Posterior vena cava (tissue), 2 donors: ENCODE measurements at places on chromosomes 16 and 17. TPM values are rescaled to one million over a fixed set of nuclear protein-coding genes. Genes with fewer than 3 reads are reported as not detected.

GRCh38 chr17:59149051-59149450, 5.9 kb downstream of the SKA2 start:
- no peak for DNase-seq

DNA sequence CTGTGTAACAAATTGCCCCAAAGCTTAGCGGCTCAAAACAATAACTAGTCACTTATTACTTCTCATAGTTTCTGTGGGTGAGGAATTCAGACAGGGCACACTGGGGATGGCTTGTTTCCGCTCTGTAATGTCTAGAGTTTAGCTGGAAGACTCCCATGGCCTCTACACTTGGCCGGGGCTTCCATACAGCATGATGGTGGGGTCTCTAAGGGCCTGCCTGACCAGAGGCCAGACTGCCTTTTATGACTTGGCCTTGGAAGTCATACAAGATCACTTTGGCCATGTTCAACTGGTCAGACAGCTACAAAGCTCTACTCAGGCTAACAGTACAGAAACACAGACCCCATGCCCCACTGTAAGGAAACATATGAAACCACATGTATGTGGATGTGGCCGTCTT, 8.2 kb downstream of the GLP2R start:
- DNase-seq = no peak

DNA sequence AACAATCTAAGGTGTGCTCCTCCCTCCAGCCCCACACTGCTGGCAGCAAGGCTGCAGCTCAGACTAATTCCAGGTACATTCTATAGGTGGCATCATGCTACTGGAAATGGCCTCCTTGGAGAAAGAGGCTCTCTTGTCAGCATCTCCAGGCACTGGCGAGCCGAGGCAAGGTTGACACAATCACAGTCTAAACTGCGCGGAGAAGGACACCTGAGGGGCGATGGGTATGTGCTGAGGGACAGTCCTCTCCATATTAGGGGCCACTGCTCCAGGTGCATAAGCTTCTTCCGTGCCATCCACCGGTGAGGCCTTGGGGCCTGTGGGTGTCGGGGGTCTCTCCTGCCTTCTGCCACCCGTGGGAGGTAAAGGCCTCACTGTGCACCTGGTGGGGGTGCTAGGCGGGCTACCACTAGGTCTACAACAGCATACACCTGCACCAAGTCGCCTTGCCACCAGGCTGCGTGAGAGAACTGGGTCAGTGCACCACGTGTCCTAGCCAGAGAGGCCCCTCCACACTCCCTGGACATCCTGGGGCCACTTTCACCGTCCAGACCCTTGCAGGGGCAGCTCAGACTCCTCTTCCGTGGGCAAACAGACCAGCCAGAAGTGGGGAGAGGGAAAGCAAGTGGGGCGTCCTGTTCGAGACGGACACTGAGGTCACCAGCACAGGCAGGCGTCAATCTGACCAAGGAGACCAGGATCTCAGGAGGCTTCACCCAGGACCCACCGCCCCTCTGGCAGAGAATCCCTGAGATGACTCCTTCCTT, 12.1 kb upstream of the CBX8 start:
- no peak for DNase-seq

- no peak for DNase-seq
These were observed 21.1 kb downstream of the GJD3 start for GRCh38 chr17:40343219-40344119.

DNA sequence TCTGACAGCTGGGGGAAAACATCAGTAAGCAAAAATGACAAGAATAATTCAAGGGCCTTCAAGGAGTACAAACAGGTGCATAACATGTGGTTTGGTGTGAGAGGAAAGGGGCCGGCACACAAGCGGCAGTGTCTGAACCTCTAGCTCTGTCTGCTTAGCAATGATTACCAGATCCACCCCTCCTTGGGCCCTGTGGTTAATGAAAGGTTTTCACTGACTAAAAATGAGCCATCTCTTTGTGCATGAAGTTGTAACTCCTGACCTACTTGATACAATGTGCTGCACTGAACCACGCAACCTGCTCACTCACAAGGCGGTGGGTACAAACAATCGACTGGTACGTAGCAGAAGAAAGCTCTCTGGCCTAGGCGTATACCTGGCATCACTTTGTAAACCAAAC, 15.1 kb downstream of the FAM117A start:
- DNase-seq = no peak

- no peak for DNase-seq
These were observed 35.4 kb upstream of the ABCC11 start for GRCh38 chr16:48282636-48283263.

DNA sequence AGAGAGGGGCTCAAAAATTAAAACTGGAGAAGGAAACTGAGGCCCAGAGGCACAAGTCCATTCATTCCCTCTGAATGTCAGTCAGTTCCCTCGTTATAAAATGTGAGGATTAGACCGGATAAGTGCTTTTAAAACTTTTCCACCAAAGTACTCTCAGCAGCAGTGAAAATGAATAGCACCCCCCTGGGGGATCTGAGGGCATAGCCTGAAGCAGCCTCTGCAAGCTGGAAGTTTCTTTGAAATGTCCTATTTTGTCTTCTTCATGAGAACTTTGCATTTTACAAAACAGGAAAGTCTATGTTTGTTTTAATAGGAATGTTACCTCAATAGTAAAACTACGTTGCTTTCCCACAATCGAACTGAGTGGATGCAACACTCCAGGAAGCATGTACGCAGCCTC, 273.0 kb downstream of the CEP112 start:
- no peak for DNase-seq

DNA sequence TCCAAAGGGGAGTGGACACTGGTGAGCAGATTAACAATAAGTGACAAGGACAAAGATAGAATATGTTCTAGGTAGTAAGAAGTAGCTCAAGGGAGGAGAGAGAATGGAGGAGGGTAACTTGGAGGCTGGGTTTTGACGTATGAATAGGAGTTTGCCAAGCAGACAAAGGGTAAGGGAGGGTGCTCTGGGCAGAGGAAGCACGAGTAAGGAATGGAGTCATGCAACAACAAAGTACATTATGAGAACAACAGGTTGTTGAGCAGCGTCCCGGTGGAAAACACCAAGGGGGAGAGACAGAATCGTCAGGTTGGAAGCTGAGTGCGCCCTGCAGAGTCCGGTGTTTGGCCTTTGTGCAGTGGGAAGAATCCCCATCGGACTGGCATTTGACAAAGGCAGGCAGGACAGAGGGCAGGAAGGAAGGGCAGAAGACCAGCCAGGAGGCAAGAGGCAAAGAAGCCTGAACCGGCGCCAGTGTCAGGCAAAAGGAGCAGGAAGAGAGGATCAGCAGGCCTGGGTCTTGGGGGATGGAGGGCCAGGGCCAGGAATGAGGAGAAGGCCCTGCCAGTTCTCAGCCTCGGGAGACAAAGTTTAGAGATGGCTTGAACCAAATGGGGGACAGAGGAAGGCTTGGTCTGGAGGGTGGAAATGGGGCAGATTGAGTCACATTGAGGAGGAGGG, 134.3 kb upstream of the TNRC6C start:
- peak; percentile 71 for DNase-seq

DNA sequence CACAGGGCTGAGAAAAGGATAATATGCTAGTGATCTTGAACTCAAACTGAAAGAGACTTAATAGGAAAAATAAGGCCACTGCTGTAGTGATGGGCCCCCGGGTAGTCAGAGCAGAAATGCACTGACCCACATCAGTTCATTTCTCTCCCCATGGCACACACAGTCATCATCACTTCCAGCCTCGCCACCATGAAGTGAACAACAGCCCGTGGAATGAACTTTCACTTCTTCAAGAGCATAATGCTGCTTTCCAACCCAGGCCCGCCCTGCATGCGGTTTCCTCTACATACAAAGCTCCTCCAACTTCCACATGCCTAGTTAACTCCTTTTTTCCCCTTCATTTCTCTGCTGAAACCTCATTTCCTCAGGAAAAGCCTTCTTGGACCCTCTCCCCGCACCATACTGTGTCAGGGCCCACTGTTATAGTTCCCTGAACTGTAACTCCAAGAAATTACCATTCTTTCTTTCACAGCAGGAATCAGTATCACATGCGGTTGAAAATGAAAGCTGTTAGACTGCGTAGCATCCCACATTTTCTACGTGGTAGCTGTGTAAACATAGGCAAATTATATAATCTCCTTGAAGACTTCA, 65.8 kb upstream of the SMIM36 start:
- DNase-seq = no peak

DNA sequence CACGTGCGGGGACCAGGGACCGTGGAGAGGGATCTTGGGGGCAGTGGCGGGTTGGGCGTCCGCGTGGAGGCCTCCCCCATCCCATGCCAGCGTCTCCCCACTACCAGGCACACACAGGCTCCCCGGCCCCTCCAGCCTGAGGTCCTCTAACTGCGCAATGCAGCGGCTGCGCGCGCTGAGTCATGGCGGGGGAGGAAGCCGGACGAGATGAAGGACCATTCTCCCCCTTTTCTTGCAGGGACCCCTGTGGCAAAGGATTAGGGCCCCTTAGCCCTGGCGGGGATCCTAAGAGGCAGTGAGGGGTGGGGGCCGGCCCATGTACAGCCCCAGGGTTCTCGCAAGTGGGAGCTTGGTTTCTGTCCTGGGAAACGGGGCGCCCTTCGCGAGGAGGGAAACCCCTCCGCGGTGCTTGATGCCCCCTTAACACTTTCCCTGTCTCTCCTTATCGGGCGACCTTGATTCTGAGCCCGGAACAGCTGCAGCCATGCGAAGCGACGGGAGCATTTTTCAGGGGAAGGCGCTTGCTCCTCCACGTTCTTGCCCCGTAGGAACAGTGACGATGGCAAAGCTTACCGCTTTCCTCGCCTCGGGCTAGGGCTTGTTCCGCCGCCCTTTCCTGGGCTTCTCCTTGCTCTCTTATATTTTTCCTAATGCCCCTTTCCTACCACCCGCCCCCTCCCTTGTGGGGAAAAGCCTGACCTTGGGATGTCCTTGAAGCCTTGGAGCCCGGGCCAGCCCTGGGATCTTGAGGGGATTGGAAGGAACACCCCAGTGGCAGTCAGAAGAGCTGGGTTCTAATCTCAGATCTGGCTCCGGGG, 592 bp downstream of the ALDOA start:
- DNase-seq = no peak

GRCh38 chr17:66985338-66986237, 21.1 kb downstream of the CACNG4 start:
- no peak for DNase-seq

DNA sequence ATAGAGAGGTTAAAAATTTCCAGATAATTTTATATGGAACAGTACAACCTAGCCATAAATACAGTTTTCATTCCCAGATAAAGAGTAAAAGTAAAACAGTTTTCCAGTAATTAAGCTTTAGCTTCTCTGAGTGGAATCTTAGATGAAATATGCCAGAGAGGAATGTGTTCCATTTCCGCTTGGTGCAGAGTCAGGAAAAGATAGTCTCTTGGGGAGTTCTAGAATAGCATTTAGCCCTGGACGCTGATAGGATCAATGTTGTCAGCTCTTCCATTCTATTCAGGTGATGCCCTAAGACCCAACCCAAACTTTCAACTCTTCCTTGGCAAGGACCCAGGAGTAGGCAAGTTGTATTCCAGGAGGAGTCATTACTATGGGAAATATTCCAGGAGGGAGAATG, 30.9 kb upstream of the ABCA3 start:
- no peak for DNase-seq

GRCh38 chr17:81641825-81642489, 5.0 kb downstream of the TSPAN10 start:
- no peak for DNase-seq

DNA sequence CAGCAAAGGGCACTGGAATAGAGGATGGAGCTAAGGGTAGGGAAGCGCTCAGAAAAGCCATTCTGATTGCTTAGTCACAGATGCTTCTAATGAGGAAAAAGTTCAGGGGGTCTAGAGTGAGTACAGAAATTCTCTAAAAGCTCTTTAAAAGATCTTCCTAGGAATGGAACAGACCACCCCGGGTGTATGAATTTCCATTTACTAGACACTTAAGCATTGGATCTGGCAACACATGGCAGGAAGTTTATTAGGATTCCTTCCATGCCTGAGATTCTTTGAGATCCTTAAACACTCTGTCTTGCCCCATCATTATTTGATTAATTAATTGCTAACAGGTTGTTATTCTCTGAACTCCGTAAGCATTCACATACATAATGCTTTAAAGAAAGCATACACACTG, 8.5 kb downstream of the KRTAP9-7 start:
- DNase-seq = no peak

DNA sequence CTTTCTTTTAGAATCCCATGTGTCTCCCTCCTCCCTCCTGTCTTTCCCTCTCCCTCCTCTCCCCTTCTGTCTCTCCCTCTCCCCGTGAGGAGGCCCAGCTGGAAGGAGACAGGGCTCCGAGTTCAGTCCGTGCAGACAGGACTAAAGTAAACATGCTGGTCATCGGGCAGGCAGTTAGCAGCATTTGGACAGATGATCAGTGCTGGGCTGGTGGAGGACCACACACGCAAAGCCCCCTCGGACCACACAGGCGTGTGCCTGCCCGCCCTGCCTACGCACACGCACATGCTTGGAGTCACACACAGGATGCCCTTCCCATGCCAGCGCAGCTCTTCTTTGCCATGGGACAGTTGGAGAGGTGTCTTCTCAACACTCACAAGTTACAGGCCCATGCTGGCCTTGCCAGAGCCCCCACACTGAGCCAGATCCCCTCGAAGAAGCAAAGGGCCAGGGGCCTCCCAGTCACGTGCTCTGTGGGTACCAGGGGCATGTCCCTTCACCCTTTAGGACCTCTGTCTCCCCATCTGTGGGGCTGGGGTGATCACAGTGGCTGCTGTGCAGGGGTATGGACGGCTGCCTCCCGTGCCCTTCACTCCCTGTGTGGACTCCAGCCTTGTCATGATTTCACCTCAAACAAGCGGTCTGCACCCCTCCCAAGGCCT, 215.7 kb upstream of the FOXF1 start:
- no peak for DNase-seq

DNA sequence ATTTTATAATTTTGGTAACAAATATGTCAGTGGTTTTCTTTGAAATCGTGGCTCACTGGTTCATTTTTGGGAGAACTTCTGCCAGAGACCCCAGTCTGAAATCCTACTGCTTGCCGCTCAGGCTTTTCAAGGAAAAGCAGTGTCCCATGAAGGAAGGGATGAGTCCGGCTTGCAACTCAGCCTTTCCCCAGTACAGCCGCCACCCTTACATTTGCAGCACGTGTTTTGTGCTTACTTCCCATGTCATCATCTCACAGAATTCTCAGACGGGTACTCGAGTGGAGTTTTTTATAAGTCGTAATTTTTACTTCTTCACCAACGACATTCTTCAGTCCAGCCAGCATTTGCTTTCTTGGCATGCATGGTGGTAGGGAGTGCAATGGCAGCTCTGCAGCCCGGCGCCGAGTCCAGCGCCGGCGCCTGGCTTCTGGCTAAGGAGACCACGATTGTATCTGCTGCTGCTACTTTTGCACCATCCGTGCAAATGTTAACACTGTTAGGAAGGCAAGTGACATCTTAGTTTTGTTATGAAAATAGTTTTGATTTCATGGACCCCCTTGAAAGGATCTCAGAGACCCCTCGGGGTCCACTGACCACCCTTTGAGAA, 111.0 kb downstream of the AMFR start:
- DNase-seq = no peak

GRCh38 chr17:47703191-47703591, 9.2 kb downstream of the TBKBP1 start:
- DNase-seq = peak; percentile 82

- no peak for DNase-seq
These were observed 1.4 kb downstream of the WWP2 start for GRCh38 chr16:69763599-69763942.

The MINK1 gene
- total RNA-seq = 53.3 TPM

The ACOX1 gene
- 46.2 TPM for total RNA-seq
